PC-3 (cell line): ENCODE measurements at places on chromosomes 1 and 21.

DNA sequence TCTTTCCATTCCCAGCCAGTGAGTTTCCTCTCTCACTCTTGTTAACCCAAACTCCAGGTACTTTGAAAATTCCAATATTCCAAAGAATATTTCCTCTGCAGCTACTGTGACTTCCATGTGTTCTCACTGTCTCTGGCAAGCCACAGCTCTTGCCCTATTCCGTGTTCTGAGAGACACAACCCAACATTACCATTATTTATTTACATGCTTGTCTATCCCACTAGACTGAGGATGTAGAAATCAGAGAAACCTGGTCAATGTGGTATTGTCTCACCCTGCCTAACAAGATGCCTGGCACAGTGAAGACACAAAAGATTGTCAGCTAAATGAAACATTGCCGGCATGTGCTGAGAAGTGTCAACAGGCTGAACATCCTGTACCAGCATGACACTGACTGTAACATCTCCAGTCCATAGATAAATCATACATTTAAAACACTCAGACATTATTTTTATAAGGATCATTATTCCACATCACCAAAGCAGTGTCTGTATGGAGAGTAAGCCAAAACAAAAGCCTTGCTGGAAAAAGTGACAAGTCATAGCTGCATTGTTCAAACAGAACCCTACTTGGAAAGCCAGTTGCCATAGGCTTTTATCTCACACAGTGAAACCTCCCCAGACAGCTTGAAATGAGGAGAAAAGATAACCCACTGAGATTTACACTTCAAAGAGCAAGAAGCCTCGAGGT, 72.3 kb downstream of the SIPA1L2 start:
- H3K36me3 ChIP-seq: no peaks in the 10 kb centered on the region
- H3K4me3 ChIP-seq: no peak overlapping the region
- no peak overlapping the region for H3K27ac ChIP-seq
- H3K27me3 ChIP-seq: no peaks in the 10 kb centered on the region

GRCh38 chr1:242690849-242691609, 166.5 kb upstream of the PLD5 start:
- no peak overlapping the region for H3K4me3 ChIP-seq
- H3K36me3 ChIP-seq: no peaks in the 10 kb centered on the region
- H3K27me3 ChIP-seq: peaks cover 13% of the 10 kb centered on the region
- H3K27ac ChIP-seq: no peak overlapping the region
- H3K4me1 ChIP-seq: no peaks in the 10 kb centered on the region

- peak; percentile 43 for DNase-seq
- no peaks in the 10 kb centered on the region for H3K27me3 ChIP-seq
- H3K36me3 ChIP-seq: peaks cover 24% of the 10 kb centered on the region
- H3K4me3 ChIP-seq: peak overlapping the region; percentile 49; the same call in 1 of the 2 replicates
- H3K27ac ChIP-seq: peak overlapping the region; percentile 99
- H3K4me1 ChIP-seq: peaks cover 85% of the 10 kb centered on the region
These were observed 7.5 kb downstream of the ELF3 start for GRCh38 chr1:202017749-202018467.

GRCh38 chr1:97091679-97092078, 370.1 kb downstream of the PTBP2 start:
- H3K27me3 ChIP-seq: no peaks in the 10 kb centered on the region
- H3K4me3 ChIP-seq: no peak overlapping the region
- no peak overlapping the region for H3K27ac ChIP-seq
- no peak for DNase-seq
- H3K4me1 ChIP-seq: peaks cover 16% of the 10 kb centered on the region
- H3K36me3 ChIP-seq: no peaks in the 10 kb centered on the region
